Thymus (tissue), 14 donors: ENCODE measurements at places on chromosomes 7 and 10. TPM values are rescaled to one million over a fixed set of nuclear protein-coding genes. Genes with fewer than 3 reads are reported as not detected.

DNA sequence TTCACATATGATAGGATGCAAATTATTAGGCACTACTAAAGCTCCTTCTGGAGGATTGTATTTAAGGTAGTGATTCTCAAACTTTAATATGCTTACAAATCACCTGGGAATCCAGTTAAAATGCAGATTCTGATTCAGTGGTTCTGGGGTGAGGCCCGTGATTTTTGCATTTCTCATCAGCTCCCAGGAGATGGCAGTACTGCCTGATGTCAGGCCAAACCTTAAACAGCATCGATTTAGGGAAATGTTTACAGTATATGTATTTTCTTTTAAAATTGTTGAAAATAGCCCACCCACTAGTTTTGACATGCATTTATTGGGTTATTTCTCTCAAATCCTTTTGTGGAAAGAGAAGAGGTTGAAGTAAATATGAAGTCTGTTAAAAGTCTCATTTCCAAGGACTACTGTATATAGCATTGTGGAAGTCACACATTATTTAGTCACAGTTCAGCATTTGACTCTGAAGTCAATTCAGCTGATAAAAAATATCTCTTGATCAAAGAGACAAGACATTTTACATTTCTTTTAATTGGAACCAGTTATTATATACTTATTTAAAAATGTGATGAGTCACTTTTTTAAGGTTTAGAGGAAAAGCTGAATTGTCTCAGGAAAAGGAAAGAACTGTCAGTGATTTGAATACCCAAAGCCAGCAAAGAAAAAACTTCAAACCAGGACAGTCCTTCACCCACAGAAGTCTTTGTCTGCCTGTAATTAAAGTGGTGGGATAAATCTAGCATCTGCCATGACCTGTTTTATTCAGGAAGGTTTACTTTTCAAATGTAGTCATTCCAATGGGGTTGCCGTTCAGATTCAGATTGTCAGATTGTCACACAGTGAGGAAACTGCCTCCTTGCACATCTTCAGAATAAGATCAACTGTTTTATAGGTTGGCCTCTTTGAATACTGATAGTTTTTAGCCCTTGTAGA is 21.1 kb upstream of the HBP1 start:
- DNase-seq: no peak

DNA sequence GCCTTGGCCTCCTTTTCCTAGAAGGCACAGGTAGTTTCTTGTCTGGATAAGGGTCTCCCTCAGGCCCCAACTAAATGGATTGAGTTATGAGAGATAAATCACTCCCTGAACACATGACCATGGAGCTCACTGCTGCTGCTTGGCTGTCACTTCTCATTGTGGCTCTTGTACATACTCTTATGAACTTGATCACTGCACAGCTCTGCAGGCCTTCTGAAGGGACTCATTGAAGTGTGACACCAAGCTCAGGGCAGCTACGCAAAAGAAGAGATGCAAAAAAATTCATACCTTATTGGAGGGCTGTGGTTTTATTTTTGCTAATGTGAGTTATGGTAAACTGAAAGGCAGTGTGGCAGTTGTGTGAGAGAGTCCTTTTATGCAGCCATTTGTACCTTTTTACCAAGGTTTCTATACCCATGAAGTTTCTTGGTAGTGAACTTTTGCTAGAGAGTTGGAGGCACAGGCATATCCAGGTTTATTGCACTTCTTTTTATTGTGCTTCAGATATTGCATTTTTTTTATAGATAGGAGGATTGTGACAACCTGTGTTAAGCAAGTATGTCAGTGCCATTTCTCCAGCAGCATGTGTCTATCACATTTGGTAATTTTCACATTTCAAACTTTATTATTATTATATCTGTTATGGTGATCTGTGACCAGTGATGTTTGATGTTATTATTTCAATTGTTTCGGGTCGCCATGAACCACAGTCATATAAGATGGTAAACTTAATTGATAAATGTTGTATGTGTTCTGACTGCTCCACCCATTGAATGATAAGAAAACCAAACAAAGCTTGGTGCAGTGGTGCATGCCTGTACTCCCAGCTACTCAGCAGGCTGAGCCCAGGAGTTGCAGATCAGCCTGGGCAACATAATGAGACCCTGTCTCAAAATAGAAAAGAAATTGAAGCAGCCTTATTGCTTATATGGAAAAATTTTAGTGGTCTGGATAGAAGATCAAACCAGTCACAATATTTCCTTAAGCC is 100.6 kb downstream of the LRRC4 start:
- DNase-seq: no peak

GJC3 gene
- polyA plus RNA-seq: 0.11 TPM

- no peak for DNase-seq
Measured at GRCh38 chr7:143909863-143910262, 7.9 kb upstream of the TCAF1 start.
